ENCODE measurements at places on chromosomes 16 and 17.

DNA sequence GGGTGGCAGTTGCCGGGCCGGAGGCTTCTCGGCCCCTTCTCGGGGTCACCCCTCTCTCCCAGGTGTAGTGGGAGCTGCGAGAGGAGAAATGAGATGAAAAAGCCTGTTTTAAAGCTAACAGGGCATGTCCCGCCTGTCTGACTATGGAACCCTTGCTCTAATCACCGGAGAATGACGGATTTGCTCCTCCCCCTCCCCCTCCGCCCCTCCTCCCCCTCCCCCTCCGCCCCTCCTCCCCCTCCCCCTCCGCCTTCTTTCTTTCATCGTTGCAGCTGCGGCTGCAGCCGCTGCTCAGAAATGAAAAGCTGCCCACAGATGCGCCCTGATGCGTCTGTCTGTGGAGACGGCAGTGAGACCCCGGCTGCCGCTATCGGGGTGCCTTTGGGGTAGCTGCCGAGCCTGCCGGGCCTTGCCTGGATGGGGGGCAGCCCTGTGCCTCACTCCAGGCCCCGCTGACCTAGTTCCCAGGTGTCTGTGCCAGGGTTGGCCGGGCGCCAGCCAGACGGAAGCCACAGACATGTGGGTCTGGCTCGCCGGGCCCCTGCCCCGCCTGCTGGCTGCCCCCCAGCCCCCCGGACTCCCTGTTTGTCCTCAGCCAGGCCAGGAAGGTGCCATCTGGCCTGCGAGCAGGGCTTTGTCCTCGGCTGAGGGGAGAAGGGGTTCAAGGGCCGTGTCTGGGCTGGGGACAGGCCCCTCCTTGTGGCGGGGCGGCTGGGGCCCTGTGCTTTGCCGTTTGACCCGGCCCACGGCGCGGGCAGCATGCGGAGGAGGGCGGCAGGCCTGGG, 37.7 kb downstream of the GINS2 start:
- DNase-seq: no peak

DNA sequence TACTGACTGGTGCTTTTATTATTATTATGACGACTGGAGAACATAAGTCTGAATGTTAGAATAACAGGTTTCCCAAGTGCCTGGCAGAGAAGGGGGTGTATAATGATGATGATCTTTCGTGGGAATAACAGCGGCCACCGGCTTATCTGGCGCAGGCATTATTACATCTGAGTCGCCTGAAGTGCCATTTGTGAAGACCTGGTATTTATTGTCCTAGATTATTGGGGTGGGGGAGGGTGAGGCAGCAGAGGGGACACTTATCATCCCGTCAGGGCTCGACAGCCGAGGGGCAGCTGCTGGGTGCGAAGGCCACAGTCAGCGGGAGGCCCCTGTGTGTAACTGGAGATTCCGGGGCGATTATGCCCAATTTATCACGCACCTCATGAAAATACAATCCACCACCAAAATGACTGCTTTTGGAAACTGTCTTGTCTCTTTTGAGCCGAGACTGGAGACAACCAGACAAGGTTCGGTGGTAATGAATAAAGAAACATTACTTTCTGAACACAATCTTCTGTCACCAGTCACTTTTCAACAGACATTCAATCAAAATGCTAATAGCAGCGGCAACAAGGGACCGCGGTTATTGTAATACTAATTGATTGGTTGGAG, 199.3 kb downstream of the CCDC182 start:
- DNase-seq: no peak

DNA sequence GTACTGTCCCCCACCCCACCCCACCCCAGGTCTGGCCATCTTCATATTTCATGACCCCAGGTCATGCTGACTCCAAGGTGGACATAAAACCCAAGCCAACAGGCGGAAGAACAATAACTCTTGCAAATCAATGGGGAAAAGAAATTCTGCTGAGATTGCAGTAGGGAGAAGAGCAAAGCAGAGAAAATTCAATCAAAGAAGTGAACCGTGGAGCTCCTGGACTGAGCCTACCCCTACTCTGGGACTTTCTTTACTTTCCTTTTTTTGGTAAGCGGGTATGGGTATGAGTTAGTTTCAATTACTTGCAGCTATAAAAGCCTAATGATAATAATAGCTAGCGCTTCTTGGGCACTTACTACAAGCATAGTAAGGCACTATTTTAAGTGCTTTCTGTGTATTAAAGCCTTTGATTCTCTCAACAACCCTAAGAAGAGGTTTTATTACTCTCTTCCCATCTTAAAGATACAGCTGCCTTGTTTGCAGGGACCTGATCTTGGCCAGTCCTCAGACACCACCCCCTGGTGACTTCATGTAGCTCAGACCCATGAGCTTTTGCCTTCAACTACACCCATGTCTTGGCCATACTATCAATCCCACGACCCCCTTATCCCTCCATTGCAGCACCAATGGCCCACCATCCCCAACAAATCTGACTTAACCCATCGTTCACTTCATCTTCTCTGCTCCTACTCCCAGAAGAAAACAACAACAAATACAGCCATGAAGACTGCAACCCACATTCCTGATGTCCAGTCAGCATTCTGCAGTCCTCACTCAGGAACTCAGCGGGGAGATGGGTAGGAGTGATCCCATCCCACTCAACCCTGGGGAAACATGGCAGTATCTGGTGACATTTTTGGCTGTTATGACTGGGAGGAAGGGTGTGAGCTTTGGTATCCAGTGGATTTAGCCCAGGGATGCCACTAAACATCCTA, 4.4 kb downstream of the GGA2 start:
- DNase-seq: peak; percentile 13

GRCh38 chr17:32783602-32784001, 93.3 kb downstream of the MYO1D start:
- peak; percentile 62 for DNase-seq

GRCh38 chr17:58789831-58790230, 34.2 kb downstream of the PPM1E start:
- no peak for DNase-seq

DNA sequence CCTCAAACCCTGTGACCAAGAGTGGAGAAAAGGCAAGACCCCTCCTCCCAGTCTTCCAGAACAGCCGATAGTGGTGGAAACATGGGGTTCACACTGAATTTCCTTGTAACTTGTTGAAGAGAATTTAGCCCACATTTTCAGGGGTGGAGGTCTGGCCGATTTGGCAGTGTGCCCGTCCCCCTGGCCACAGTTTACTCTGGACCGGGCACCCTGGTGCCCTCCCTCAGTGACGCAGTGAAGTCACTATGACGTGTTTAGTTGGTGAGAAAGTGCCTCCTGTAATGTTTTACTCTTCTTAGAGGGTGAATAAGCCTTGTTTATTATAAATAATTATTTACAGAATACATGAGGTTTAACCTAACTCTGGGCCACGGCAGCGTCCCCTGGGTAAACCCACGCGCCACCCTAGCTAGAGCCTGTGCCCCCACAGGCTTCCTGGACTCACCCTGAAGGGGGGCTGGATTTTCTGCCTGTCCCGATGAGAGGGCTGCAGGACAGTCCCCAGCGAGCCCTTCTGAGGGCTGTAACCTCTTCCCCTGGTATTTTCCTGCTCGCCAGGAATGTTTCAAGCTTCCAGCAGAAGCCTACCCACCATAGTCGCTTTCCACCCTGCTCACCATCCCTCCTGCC, 316.9 kb downstream of the SEC14L1 start:
- DNase-seq: no peak

DNA sequence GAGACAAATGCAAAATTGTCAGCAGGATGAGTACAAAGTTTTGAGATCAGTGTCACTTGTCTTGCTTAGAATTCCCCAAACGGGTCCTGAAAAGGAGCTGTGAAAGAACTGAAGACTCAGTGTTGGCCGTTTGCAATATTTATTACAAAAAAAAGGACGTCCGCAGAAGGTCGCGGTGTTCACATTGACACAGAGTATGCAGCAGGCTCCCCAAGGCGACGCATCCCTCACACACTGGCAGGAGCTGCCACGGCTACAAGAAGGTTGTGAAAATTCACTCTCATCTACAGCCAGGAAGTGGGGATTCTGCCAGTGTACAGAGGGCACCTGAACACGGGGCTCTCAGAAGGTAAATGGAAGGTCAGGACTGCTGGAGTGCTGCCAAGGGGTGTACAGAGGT, 26.2 kb downstream of the AIPL1 start:
- DNase-seq: no peak

DNA sequence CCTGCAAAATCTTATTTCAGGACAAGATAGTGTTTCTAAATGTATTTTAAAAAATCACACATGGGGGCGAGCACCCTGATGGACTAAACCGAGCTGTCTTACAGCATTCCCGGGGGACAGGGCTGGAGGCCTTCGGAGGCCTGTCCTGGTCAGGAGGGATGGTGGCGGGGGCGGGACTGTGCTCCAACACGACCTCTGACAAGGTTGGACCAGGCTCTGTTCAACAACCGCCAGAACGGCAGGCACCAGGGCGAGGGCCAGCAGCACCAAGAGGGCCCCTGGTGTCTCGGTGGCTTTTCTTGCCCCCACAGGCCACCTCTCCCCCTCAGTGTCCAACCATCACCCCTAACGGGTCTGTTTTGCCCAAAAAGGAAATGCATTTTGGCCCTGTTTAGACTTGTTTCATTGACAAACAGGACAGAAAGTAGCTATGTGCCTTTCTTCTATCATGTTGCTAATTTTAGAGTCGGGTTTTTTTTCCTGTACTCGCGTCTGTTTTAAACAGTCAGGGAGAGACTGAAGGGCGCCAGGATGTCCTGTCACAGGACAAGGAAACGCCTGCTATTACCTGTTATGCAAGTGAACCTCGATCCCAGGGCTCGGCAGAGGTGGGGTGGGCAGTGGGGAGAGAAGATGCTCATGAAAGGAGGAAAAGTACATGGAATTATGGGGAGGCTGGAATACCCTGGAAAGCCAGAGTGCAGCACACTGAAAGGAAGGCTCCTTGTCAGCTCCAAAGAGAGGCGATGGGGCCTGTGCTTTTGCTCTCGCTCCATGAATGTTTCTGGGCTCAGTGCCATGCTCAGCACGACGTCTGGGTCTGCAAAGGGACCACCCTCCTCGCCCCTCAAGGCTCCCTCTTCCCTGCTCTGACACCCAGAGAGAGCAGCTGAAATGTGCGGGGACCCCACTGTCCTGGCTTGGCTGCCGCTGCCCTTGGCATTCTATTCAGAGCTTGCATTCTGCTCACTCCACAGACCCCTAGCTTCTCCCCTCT, 11.9 kb downstream of the TMEM204 start:
- DNase-seq: no peak

DNA sequence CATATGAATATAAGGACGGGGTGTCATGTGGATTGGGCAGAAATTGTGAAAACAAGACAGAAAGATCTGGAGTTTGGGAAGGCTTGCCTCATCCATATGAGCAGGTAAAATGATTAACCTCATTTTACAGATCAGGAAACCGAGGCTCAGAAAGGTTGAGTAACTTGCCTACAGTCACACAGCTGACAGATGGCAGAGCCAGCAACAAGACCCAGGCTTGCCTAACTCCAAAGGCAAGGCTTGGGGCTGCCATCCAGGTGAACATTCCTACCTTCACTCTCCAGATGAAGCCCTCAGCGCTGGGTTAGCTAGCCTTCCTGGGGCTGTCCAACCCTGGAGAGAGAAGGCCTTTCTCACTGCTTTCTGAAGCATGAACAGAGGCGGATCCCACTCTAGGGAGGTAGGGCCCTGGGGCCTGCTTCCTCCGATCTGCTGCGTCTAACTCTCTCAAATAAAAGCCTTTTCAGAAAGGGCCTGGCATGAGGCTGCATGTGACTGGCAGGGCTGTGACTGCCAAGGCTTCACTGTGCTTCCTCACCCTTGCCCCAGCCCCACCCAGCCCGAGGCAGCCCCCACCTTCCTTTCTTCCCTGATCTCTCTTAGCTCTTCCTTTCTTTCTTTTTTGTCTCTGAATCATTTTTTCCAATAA, 107.8 kb downstream of the GNAO1 start:
- no peak for DNase-seq

GRCh38 chr17:30238387-30239088, 3.0 kb upstream of the SLC6A4 start:
- no peak for DNase-seq

All from CD4-positive, alpha-beta T cell treated with Interleukin-2 at 100 ng/mL for 4 hours (primary cell).